ENCODE measurements at places on chromosomes 6 and 20.
A peak's percentile ranks its signal among the peaks of the same experiment; 100 is the strongest.

GRCh38 chr20:4949833-4950178 lies 51.5 kb downstream of the SLC23A2 start:
- H3K36me3 ChIP-seq: peaks cover 27% of the 10 kb centered on the region
- H3K4me3 ChIP-seq: no peak overlapping the region
- no peaks in the 10 kb centered on the region for H3K27me3 ChIP-seq
- H3K4me1 ChIP-seq: peaks cover 25% of the 10 kb centered on the region
- DNase-seq: no peak
- H3K27ac ChIP-seq: no peak overlapping the region

GRCh38 chr20:21257192-21257591 lies 45.9 kb upstream of the XRN2 start:
- no peaks in the 10 kb centered on the region for H3K4me1 ChIP-seq
- no peak overlapping the region for H3K27ac ChIP-seq
- H3K4me3 ChIP-seq: no peak overlapping the region
- H3K36me3 ChIP-seq: no peaks in the 10 kb centered on the region
- no peak for DNase-seq

GRCh38 chr6:114087496-114087895 lies 116.5 kb upstream of the HDAC2 start:
- peaks cover 3% of the 10 kb centered on the region for H3K27me3 ChIP-seq
- H3K4me1 ChIP-seq: no peaks in the 10 kb centered on the region
- H3K27ac ChIP-seq: no peak overlapping the region

DNA sequence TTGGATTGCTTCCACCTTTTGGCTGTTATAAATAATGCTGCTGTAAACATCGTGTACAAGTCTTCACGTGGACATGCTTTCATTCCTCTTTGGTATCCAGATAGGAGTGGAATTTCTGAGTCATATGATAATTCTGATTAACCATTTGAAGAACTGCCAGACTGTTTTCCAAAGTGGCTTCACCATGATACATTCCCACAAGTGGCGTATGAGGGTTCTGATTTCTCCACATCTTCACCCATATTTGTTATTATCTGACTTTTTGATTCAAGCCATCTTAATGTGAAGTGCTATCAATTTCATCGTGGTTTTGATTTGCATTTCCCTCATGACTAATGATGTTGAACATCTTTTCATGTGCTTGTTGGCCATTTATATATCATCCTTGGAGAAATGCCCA lies 2.9 kb upstream of the SNRPB start:
- H3K27me3 ChIP-seq: no peaks in the 10 kb centered on the region
- peaks cover 18% of the 10 kb centered on the region for H3K36me3 ChIP-seq
- peaks cover 30% of the 10 kb centered on the region for H3K4me1 ChIP-seq
- no peak overlapping the region for H3K27ac ChIP-seq
- H3K4me3 ChIP-seq: no peak overlapping the region
- no peak for DNase-seq

GRCh38 chr6:89895276-89895874 lies 1.1 kb downstream of the GJA10 start:
- H3K36me3 ChIP-seq: no peaks in the 10 kb centered on the region
- DNase-seq: peak; percentile 47
- H3K27me3 ChIP-seq: peaks cover 56% of the 10 kb centered on the region
- H3K27ac ChIP-seq: no peak overlapping the region
- H3K4me1 ChIP-seq: peaks cover 3% of the 10 kb centered on the region

DNA sequence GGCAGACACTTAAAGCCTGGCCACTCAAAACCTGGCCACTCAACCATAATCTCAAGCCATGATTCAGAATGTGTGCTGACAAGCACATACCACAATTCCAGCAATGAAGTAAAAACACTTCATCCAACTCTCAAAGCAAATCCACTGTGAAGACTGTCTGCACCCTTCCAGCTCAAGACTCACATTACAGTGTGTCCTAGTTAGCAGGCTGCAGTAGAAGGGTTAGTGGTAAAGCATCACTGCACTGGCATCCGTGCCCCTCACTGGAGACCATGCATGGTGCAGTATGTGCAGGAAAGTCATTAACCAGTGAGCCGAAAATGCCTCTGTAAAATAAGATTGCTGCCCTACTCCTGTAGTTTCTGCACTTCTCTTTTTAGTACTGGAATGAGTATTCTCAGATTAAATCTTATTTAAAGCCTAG lies 43.4 kb downstream of the SLC23A2 start:
- peaks cover 30% of the 10 kb centered on the region for H3K4me1 ChIP-seq
- peaks cover 7% of the 10 kb centered on the region for H3K36me3 ChIP-seq
- no peaks in the 10 kb centered on the region for H3K27me3 ChIP-seq
- H3K4me3 ChIP-seq: no peak overlapping the region
- DNase-seq: no peak

DNA sequence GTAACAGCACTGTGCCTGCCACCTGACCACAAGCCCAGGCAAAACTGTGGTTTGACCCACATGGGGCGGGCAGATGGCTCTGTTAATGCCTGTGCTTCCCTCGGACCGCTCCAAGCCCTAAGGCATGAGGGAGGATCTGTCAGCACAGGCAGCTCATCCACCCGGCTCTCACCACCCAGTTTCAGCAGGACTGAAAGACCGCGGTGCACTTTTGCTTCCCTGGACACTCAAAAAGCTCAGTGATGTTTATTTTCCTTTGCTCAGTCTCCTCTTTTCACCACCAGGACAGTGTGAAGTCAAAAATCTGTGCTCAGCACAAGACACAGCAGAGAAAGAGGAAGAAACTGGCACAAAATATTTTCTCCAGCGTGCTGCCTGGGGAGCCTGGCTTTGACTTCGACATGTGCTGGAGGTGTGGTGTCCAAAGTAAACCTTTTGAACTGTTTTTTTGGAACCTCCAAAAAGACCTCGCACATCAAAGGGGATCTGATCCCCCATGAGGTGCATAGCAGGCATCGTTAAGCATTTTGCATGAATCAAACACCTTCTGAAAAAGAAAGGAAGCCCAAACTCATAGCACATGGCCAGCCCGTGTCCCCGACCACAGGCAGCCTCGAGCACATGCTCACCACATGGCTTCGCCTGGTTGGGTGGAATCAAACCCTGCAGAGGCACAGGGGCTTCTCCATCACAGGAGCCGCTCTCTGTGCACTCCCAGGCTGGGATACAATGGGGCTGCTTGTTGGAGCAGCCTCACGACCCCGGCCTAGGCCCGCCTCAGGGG lies 441.7 kb upstream of the JARID2 start:
- H3K4me1 ChIP-seq: peaks cover 4% of the 10 kb centered on the region
- H3K36me3 ChIP-seq: no peaks in the 10 kb centered on the region
- no peak overlapping the region for H3K27ac ChIP-seq
- DNase-seq: no peak

GRCh38 chr6:30568245-30568644 lies 3.0 kb upstream of the ABCF1 start:
- H3K27me3 ChIP-seq: peaks cover 13% of the 10 kb centered on the region
- peaks cover 9% of the 10 kb centered on the region for H3K36me3 ChIP-seq
- peaks cover 41% of the 10 kb centered on the region for H3K4me1 ChIP-seq
- H3K4me3 ChIP-seq: no peak overlapping the region
- no peak for DNase-seq
- H3K27ac ChIP-seq: no peak overlapping the region

DNA sequence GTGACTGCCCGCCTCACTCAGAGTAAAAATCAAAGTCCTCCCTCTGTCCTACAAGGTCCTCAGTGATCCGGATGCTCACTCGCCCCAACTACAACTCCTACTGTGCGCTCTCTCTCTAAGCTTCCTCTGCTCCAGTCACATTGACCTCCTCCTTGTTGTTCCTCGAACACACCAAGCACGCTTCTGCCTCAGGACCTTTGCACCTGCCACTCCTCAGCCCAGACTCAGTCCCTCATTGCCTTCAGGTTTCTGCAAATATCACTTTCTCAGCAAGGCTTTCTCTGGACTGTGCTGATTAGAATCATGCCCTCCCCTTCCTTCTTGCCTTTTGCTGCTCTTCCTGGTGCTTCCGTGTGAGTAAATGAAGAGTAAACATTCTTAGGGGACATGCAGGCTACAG lies 41.6 kb downstream of the SULF2 start:
- no peak overlapping the region for H3K4me3 ChIP-seq
- no peak overlapping the region for H3K27ac ChIP-seq
- H3K36me3 ChIP-seq: no peaks in the 10 kb centered on the region
- peaks cover 55% of the 10 kb centered on the region for H3K27me3 ChIP-seq

- no peaks in the 10 kb centered on the region for H3K36me3 ChIP-seq
- no peaks in the 10 kb centered on the region for H3K4me1 ChIP-seq
- peaks cover 4% of the 10 kb centered on the region for H3K27me3 ChIP-seq
- no peak overlapping the region for H3K4me3 ChIP-seq
These were observed 280.2 kb downstream of the ESR1 start for GRCh38 chr6:152087701-152088100.
